ENCODE measurements at places on chromosomes 6 and 20.

DNA sequence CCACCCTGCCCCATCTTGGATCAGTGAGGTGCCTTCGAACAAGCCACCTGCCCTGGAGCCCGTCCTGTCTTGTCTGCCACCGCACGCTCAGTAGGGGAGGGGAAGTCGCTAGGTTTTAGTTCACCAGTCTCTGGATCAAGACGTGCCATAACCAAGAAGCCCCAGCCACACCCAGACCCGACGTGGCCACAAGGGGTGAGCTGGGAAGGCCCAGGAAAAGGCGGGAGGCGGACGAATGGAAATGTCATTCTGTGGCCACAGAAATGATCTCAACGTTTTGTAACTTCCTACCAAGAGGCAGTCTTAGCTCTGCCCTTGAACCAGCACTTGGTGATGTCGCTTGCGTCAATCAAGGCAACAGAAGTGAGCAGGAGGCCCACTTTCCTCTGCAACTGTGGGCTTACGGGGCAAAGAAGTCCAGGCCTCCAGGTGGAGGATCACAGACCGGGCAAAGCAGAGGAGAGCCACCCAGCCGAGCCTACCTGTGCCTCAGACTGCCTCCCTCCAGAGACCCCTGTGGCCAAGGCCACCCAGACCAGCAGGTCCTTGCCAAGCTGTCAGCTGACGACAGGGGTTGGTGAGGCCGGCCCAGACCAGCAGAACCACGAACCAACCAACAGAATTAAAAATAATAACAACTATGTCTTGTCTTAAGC is 14.5 kb downstream of the GMEB2 start:
- DNase-seq: no peak

DNA sequence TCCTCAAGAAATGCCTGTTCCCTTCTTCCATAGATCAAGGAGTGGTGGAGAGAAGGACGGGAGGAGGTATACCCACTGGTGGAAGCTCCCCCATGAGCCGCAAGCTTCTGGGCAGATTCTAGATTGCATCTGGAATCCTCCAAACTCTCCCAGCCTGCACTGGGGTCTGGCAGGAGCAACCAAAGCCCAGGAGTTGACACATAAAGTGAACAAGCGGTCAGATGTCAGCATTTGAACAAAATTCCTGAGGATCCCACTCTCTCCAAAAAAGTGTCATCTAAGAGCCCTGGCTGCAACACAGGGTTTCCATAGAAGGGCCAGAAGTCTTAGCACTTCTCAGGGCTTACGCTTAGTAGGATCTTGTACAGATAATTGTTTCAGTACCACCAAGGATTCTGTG is 88.2 kb downstream of the KCNB1 start:
- no peak for DNase-seq

DNA sequence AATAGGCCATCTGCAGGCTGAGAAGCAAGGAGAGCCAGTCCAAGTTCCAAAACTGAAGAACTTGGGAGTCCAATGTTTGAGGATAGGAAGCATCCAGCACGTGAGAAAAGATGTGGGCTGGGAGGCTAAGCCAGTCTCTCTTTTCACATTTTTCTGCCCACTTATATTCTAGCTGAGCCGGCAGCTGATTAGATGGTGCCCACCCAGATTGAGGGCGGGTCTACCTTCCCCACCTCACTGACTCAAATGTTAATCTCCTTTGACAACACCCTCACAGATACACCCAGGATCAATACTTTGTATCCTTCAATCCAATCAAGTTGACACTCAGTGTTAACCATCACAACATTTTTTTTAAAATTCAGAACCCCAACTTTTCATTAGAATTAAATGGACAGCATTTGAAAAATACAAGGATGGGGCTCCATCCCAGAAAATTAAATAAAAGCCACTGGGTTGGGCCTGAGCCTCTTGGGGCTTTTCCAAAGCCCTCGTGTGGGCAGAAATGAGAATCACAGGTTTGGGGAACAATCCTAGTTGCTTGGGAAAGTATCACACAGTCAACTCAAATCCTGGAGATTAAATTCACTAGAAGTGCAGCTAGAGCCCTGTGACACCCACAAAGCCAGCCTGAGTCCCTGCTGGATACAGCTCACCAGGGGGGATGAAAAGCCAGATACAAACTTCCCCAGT is 2.2 kb downstream of the CLDN20 start:
- no peak for DNase-seq

- DNase-seq: no peak
These were observed 4.9 kb upstream of the ACSS1 start for GRCh38 chr20:25062841-25063240.

GRCh38 chr6:42193491-42193894 is 1.3 kb downstream of the GUCA1B start:
- DNase-seq: no peak

- no peak for DNase-seq
These were observed 14.1 kb upstream of the BEND3 start for GRCh38 chr6:107129370-107129925.

DNA sequence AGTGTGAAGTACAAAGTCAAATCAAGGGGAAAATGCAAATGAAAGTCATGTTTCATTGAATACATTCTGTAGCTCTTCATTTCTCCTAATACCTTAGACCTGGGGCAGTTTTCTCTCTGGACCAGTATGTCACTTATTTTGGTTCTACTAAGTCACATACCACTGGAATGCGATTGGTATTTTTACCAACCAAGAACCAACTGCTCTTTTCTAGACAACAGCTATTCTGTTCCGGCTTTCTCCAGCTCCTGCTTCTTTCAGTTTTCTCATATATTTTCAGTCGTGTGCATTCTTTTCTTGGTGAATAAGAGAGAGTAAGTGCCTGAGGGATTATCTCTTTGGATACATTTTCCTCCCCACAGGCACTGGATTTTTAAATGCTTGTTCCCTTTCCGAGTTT is 39.2 kb upstream of the SPACA1 start:
- no peak for DNase-seq

GRCh38 chr20:49693435-49694171 is 20.1 kb downstream of the B4GALT5 start:
- no peak for DNase-seq

DNA sequence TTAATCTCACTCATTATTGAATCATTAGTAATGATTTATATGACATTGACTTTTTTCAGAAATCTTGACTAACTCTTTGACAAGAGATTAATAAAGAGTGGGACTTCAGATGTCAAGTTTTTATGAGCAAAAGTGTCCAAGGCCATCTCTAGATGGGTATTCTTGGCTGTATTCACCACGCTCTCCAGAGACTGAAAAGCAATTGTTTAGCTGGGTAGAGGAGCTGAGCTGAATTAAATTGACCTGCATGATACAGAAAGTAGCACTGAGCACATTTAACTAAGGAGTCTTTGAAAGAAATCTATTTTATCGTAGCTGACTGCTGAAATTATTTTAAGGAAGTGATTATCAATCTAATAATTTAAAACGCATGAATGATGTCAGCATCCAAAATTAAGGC is 89.4 kb downstream of the LINC00237 start:
- no peak for DNase-seq

DNA sequence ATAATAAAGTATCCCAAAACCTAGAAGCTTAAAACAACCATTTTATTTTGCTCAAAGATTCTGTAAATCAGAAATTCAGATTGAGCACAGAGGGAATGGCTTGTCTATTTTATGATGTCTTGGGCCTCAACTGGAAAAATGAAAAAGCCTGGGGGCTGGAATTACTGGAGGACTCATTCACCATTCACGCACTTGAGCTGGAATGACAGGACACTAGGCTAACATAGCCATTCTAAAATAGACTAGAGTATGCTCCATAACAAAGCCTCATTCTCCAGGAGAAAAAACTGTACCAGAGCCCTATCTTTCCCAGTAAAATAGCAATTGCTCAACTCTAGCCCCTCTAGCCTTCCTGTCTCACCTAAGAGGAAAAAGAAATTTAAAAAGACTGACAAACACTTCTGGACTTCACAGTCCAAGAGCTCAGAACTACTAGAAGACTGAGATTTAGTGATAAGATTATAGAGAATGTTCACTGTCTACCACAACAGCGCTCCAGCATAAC is 145.4 kb upstream of the BTBD3 start:
- no peak for DNase-seq

DNA sequence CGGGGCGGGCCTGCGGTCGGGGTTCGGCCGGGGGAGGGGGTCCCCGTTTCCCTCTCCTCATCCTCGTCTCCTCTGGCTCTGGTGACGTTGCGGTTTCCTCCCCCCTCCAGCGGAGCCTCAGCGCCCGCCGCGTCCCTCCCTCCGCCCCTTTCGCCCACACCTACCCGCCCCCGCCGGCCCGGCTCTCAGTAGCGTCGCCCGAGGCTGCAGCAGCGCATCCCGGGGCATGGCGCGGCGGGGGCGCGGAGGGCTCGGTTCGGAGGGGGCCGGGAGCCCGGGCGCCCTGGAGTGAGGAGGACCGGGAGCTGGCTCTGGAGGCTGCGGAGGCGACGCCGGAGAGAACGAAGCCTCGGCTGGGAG is at the start of gene DSE:
DSE (plus strand) TSS at position 188 of the 360 bp plus-strand sequence. CDS start 28,304 bp downstream, outside the sequence.
- no peak for DNase-seq

- DNase-seq: no peak
These were observed 378.8 kb downstream of the QKI start for GRCh38 chr6:163793011-163793983.

DNA sequence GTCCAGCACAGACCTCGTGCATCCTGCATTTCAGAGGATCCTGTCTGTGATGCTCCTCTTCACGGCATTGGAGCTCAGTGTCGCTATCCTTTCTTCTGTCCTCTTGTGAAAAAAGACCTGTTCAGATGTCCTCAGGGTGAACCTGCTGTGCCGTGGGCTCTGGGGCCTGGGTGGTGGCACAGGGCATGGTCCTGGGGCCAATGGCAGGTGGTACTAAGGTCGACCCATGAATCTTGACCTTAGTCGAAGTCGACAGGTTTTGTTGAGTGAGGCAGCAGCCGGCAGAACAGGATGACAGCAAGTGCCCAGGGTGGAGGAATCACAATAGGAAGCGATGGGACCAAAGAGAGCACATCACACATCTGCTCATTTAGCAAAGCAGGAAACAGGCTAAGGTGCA is 22.0 kb upstream of the MAS1L start:
- no peak for DNase-seq

DNA sequence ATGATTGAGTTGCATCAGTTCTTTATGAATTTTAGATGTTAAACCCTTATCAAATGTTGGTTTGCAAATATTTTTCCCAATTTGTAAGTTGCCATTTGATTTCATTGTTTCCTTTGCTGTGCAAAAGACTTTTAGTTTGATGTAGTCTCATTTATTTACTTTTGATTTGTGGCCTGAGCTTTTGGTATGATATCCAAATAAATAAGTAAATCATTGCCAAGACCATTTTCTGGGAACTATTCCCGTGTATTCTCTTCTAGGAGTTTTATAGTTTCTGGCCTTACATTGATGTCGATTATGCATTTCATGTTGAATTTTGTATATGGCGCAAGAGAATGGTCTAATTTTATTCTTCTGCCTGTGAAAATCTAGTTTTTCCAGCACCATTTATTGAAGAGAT is 13.4 kb downstream of the AIG1 start:
- DNase-seq: no peak

GRCh38 chr6:135801755-135802465 is 49.6 kb upstream of the PDE7B start:
- no peak for DNase-seq

- no peak for DNase-seq
These were observed 14.6 kb downstream of the GMDS start for GRCh38 chr6:2230659-2231277.

DNA sequence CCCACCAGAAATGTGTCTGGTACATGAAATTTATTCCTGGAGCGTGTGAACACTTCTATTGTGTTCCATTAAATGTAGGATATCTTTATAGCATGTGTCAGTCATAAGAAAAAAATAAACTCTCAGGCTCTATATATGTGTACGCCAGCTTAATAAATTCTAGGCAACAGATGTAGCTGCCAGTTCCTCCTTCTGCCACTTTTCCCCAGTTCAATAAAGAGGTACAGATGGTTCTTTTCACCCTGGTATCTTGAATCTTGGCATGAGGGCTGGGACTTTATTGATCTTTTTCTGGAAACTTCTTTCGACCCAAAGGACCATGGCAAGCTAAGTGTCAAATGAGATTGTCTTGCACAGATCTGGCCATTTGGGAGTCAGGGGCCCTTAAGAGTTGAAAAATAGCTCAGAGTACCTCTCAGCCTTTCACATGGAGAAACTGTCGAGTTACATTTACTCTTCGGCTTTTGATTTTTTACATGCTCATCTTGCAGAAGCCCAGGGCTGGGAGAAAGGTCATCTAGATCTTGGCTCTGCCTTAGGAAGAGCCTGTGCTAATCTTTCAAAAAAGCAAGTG is 240.9 kb downstream of the DOK5 start:
- DNase-seq: no peak

- DNase-seq: no peak
These were observed 36.7 kb downstream of the LRFN2 start for GRCh38 chr6:40550202-40551101.

- DNase-seq: no peak
These were observed 269.5 kb upstream of the CITED2 start for GRCh38 chr6:139643986-139644385.

DNA sequence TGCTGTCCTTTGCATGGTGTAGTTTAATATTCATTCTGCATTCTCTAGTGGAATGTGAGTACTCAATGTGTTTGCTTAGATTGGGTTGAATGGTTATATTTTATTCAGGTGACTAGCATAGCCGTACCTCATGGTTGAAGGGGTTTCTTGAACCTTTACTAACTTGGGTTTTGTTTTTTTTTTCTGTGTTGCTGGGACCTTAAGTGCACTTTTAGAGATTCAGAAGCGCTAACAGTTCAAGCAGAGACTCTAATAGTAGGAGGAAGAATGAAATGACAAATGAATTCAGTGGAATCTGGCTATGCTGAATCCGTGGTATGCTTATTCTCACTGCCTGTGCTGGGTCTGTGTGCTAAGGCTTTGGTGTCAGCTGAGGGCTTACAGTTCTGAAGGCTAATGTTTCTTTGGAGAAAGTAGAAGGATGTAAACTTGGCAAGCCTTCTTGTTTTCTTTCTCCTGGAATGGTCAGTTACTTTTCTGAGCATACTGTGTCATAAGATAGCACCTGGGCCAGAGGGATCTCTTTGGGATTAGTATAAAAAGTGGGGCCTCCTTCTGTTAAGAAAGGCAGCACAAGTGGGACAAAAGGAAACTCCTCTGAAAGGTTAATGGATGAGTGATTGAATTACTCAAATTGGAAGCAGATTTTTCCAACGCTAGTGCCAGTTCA is 28.7 kb downstream of the RNF144B start:
- DNase-seq: no peak

GRCh38 chr6:124078169-124078568 is 274.5 kb downstream of the NKAIN2 start:
- DNase-seq: no peak

GRCh38 chr6:133115946-133116345 is 125.2 kb upstream of the EYA4 start:
- DNase-seq: no peak

All from NCI-H1105 (cell line).